GM12878 (cell line): ENCODE measurements at places on chromosomes 7 and 10. TPM values are rescaled to one million over a fixed set of nuclear protein-coding genes. Genes with fewer than 3 reads are reported as not detected.

DNA sequence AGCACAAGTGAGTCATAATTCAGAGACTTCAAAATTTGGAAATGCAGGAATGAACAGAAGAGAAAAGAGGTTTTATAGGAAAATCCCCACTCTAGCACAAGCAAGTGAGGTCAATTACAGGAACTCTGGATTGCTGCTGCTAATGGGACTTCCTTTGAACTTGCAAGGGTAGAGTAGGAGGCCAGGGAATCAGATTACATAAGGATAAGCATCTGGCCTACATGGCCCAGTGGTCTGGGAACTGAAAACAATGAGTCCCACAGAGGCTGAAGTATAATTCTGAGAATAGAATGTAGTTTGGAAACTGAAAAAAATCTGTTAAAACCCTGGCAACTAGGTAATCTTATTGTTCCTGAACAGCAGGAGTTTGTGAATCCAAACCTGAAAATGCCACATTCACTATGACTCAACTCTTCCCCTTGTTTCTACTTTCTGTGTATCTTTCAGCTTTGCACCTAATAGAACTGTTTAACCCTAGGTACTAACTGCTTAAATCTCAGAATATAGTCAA is 66.5 kb downstream of the CTNNA3 start:
- H3K27me3 ChIP-seq, result no peaks in the 10 kb centered on the region
- H3K4me1 ChIP-seq, result no peaks in the 10 kb centered on the region; the same call in 1 of the 2 replicates
- no peak overlapping the region for H3K4me3 ChIP-seq
- H3K27ac ChIP-seq, result no peak overlapping the region
- H3K36me3 ChIP-seq, result no peaks in the 10 kb centered on the region
- peak; percentile 36 for DNase-seq

GRCh38 chr7:30864101-30864500 is 47.6 kb upstream of the AQP1 start:
- H3K27me3 ChIP-seq, result no peaks in the 10 kb centered on the region
- no peak for DNase-seq
- H3K4me1 ChIP-seq, result no peaks in the 10 kb centered on the region

- H3K36me3 ChIP-seq, result no peaks in the 10 kb centered on the region
- H3K27me3 ChIP-seq, result no peaks in the 10 kb centered on the region
- no peak for DNase-seq
Observed at GRCh38 chr10:16673443-16673842, 143.8 kb downstream of the RSU1 start.

- no peak for DNase-seq
- H3K36me3 ChIP-seq, result no peaks in the 10 kb centered on the region
- no peaks in the 10 kb centered on the region for H3K4me1 ChIP-seq
- peaks cover 4% of the 10 kb centered on the region for H3K27me3 ChIP-seq
- no peak overlapping the region for H3K27ac ChIP-seq
Observed at GRCh38 chr7:26034391-26034790, 117.6 kb upstream of the NFE2L3 start.

VWDE gene
- total RNA-seq, result 0.74 and 1.5 TPM in 2 replicates

GRCh38 chr7:4066206-4066605 is 615.9 kb upstream of the FOXK1 start:
- no peak overlapping the region for H3K4me3 ChIP-seq
- no peaks in the 10 kb centered on the region for H3K27me3 ChIP-seq
- H3K36me3 ChIP-seq, result no peaks in the 10 kb centered on the region
- H3K27ac ChIP-seq, result no peak overlapping the region
- no peaks in the 10 kb centered on the region for H3K4me1 ChIP-seq
- no peak for DNase-seq

HOXA1 gene
- total RNA-seq, result 0.23 TPM in 1 of 2 replicates, not detected in the other

- peak overlapping the region; percentile 41 for H3K27ac ChIP-seq
- DNase-seq, result no peak
- peaks cover 24% of the 10 kb centered on the region for H3K4me1 ChIP-seq
Observed at GRCh38 chr10:123538401-123539320, 127.5 kb upstream of the GPR26 start.

DNA sequence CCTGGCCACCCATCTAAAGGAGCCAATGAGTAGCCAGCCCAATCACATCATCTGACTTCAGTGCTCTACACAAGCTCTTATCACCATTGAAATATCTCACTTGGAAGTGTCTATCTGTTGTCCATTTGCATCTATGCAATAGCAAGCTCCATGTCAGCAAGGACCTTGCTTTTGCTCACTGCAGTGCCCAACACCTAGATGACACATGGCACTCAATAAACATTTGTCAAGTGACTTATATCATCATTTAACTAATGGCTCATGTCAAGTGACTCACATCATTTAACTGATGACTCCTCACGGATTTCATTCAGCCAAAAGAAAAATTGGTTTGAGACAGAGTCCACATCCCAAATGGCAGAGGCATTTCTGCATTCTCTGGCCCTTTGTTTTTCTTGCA is 92.9 kb upstream of the ADAM12 start:
- H3K36me3 ChIP-seq, result no peaks in the 10 kb centered on the region
- H3K27ac ChIP-seq, result no peak overlapping the region
- no peak overlapping the region for H3K4me3 ChIP-seq
- DNase-seq, result no peak

ADCK2 gene
- 19.4 and 20.1 TPM in 2 replicates for total RNA-seq

NANOS1 gene
- 0.36 and 0.61 TPM in 2 replicates for total RNA-seq

DNA sequence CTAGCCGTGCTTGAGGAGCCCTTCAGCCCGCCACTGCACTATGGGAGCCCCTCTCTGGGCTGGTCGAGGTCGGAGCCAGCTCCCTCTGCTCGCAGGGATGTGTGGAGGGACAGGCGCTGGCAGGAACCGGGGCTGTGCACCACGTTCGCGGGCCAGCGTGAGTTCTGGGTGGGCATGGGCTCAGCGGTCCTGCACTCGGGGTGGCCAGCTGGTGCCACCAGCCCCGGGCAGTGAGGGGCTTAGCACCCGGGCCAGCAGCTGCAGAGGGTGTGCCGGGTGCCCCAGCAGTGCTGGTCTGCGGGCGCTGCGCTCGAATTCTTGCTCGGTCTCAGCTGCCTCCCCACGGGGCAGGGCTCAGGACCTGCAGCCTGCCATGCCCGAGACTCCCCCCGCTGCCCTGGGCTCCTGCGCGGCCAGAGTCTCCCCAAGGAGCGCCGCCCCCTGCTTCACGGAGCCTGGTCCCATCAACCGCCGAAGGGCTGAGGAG is 90.8 kb upstream of the NRG3 start:
- H3K36me3 ChIP-seq, result no peaks in the 10 kb centered on the region
- H3K27ac ChIP-seq, result no peak overlapping the region

- no peaks in the 10 kb centered on the region for H3K36me3 ChIP-seq
- no peak overlapping the region for H3K4me3 ChIP-seq
- no peak overlapping the region for H3K27ac ChIP-seq
- no peaks in the 10 kb centered on the region for H3K27me3 ChIP-seq
- no peaks in the 10 kb centered on the region for H3K4me1 ChIP-seq
- no peak for DNase-seq
Observed at GRCh38 chr10:112244197-112244596, 39.0 kb upstream of the TECTB start.

GSTO2 gene
- total RNA-seq, result 0.26 and 0.48 TPM in 2 replicates

DNA sequence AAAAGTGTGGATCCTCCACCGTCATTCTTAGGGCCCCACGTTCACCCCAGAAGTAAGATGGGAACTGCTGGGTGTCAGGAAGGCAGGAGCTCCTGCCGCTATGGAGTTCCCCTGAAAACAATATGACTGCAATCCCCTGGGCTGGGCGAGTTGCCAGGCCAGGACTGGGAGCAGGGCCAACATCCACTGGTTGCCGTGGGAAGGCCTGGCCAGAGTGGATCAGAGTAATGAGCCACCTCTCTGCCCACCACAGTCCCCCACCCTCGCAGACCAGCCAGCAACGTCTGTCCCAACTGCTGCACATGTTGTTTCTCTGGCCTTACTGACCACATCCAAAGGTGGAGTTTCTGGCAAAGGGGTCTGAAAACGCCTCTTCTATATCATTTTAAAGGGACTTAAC is 86.6 kb downstream of the STRA8 start:
- H3K36me3 ChIP-seq, result no peaks in the 10 kb centered on the region
- no peak overlapping the region for H3K4me3 ChIP-seq
- no peak for DNase-seq

DNA sequence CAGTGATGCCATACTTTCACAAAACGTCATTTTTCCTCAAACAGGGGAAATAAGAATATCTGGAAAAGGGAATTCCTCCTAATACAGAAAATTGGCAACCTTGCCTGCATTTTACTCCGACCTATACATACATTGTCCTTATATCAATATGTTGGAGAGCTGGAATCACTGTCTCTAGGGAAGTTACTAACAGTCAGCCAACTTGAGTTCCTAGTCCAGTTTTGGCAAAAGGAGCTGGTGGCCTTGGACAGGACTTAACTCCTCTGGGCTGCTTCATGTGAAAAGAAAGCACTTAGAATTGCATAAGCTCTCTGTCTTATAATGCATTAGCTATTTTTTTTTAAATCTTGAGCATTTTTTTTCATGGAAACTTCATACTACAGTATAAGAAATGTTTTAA is 174.2 kb upstream of the HGF start:
- DNase-seq, result no peak
- H3K4me3 ChIP-seq, result no peak overlapping the region
- no peak overlapping the region for H3K27ac ChIP-seq

AKR1C3 gene
- 0.26 TPM in 1 of 2 replicates, not detected in the other for total RNA-seq

MLXIPL gene
- 0.21 and 0.69 TPM in 2 replicates for total RNA-seq

DNA sequence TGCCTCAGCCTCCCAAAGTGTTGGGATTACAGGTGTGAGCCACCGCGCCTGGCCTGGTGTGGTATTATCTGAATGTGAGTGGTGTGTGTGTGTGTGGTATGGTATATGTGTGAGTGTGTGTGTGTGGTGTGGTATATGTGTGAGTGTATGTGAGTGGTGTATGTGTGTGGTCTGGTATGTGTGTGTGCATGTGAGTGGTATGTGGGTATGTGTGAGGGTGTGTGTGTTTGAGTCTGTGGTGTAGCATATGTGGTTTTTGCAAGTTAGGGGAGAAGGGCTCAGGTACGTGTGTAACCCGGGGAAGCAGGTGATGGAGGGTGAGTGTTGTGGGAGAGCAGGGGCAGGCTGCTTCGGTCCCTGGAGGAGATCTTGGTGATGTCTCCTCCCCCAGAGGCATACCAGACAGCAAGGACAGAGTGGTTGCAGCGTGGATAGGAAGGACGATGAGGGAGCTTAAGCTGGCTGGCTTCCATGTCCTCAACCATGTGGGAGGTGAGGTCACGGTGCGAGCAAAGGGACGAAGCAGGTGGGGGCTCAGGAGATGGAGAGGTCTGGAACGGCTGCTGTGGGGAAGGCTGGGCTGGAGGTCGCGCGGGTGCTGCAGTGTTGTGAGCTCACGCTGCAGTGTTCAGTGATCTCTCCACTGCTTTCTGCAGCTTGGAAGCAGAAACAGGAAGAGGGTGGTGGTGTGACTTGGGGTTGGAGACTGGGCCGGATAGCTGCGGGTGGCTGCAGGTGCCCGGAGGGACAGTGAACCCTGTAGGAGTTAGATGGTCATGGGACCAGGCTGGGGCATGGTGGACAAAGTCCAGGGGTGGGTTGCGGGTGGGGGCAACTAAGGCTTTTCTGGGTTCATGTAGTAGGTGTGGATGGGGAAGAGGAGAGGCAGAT is 5.0 kb downstream of the ZYX start:
- peaks cover 13% of the 10 kb centered on the region for H3K4me1 ChIP-seq
- peaks cover 29% of the 10 kb centered on the region for H3K36me3 ChIP-seq
- no peak for DNase-seq
- H3K27me3 ChIP-seq, result no peaks in the 10 kb centered on the region
